ENCODE measurements at places on chromosomes 16 and 17.
A peak's percentile ranks its signal among the peaks of the same experiment; 100 is the strongest.

DNA sequence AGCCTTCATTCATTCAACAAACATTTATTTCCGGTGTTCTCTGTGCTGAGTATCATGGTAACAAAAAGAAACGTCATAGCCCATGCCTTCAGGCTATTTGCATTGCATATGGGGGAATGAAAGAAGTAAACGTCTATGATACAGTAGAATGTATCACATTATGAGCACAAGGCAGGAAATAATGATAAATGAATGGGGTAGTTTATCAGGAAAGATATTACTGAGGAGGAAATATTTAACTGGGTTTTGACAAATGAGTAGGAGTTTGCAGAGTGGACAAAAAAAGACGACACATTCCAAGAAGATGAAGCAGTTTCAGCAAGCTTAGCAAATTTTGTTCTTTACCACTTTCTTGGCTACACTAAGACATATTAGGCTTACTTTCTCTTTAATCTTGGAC is 1.3 kb upstream of the KRTAP4-7 start:
- DNase-seq = no peak

GRCh38 chr17:39237586-39237985 is 11.8 kb upstream of the STAC2 start:
- no peak for DNase-seq

DNA sequence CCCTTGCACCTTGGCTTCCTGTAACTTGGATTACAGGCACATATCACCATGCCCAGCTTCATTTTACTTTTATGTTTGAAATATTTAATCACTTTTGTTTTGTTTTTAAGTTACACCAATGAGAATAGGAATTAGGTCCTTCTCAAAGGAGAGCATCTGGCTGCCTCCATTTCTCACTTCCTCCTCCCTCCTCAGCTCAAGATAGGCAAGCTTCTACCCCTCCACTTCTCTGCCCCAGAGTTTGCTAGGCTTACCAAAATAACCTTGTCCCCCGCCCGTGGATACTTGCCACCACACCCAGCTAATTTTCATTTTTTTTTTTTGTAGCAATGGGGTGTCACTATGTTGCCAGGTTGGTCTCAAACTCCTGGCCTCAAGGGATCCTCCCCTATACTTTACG is 17.9 kb downstream of the GABARAPL2 start:
- DNase-seq = no peak

- peak; percentile 35 for DNase-seq
These were observed 59.5 kb upstream of the CACNG4 start for GRCh38 chr17:66904760-66905624.

DNA sequence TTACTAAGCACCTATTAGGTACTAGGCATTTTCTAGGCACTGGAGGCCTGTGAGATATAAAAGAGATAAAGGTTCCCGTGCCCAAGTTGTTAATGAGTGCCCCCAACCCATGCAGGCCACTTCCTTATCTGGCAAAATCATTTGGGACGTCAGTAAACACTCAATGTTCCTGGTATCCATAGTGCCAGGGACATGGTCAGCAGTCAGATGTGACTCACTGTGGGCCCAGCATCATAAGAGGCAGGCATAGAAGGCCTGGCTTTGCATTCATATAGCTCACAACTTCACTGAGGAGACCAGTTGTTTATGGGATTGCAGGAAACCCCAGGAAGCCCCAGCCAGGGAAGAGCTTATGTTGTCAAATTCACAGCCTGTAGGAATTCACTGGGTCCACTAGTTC is 81.1 kb downstream of the MRC2 start:
- no peak for DNase-seq

DNA sequence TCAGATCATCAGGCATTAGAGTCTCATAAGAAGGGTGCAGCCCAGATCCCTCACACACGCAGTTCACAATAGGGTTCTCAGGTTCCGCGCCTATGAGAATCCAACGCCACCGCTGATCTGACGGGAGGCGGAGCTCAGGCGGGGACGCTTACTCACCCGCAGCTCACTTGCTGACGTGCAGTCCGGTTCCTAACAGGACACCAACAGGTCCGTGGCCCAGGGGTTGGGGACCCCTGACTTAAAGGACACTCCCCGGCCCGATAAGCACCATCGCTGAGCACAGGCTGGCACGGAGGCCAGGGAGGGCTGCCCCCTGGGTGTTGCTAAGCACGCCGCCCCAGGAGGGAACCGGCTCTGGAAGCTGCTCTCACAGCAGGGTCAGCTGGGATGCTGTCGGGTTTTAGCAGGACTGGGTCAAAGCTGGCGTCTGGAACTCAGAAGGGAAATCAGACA is 30.1 kb upstream of the BAHCC1 start:
- no peak for DNase-seq

DNA sequence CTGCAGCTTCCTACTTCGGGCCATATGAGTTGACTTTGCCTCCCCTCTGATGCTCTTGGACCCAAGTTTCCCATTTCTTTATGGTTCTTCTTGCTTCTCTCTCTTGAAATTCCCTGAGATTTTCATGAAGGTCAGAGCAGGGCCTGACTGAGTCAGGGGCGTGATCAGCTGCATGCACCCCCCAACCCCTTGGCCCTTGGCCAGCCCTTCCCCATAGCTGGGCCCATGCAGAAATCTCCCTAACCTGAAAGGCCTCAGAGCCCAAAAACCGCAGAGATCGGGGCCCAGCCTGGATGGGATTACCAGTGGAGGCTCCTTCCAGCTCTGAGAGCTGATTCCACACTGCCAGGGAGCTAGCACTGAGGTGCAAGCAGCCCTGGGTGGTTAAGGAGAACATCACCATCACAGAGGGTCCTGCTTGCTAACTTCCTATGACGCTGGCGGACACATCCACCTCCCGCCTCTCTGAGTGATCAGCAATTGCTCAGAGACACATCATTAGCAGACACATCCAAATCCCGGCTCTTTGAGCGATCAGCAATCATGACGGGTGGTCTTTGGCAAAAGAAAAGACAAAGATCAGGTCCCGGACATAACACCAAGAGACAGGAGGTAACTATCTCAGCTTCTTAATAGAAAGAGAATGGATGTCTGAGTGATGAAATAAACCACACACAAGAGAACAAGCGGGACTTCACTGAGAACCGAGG is 161.5 kb downstream of the C16orf78 start:
- DNase-seq = no peak

DNA sequence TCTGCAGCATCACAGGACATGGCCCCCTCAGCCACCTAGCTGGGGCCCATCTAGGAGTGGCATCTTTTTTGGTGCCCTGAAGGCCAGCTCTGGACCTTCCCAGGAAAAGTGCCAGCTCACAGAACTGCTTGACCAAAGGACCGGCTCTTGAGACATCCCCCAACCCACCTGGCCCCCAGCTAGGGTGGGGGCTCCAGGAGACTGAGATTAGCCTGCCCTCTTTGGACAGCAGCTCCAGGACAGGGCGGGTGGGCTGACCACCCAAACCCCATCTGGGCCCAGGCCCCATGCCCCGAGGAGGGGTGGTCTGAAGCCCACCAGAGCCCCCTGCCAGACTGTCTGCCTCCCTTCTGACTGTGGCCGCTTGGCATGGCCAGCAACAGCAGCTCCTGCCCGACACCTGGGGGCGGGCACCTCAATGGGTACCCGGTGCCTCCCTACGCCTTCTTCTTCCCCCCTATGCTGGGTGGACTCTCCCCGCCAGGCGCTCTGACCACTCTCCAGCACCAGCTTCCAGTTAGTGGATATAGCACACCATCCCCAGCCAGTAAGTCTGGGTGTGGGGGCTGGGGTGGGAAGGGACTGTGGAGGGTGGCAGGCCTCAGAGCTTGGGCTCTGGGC is 22.0 kb downstream of the RARA start:
- DNase-seq = no peak

DNA sequence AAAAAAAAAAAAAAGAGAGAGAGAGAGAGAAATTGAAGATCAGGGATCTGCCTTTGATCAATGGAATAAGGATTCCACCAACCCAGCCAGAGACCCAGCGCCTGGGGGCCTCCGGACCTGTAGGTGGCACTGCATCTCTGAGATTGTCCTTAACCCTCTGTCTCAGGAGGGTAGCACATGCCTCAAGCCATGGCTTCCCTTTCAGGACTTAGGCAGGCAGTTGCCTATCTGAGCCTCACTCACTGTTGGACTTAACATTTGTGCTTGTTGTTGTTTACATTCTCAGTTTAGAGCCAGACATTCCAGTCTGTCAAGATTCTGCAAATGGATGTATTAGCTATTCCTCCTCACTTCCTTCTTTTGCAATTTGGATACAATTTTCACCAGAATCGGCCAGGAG is 5.1 kb upstream of the SCNN1B start:
- no peak for DNase-seq

GRCh38 chr16:81651758-81652718 is 127.1 kb upstream of the PLCG2 start:
- no peak for DNase-seq

DNA sequence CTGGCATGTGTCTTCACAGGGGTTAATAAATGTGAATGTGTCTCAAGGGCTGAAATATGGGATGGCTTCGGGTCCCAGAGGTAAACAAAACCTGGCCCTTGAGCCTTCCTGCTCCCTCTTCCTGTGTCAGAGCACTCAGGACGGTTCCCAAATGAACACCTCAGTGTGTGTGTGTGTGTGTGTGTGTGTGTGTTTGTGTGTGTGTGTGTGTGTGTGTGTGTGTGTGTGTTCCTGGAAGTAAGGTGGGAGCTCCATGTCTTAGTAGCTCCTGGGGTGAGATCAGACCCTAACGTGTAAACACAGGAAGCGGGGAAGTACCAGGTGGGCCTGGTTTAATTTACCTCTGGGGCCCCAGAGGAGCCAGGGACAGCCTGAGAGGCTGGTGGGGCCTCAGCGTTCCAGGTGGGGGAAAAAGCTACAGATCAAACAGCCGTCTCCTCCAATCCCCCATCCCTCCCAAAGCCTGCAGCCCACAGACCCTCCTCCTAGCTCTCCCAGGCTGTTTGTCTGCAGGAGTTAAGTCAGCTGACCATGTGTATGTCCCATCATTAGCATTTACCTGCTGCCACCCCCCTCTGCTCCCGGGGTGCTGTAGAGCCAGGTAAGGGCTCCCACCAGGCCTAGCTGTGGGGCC is 6.1 kb downstream of the KIF19 start:
- DNase-seq = no peak

GRCh38 chr17:18944646-18945045 is 7.3 kb upstream of the SLC5A10 start:
- no peak for DNase-seq

GRCh38 chr16:46976550-46976949 is 3.1 kb upstream of the DNAJA2 start:
- no peak for DNase-seq

- DNase-seq = peak; percentile 16
These were observed 9.4 kb downstream of the SNRNP25 start for GRCh38 chr16:62968-63391.

DNA sequence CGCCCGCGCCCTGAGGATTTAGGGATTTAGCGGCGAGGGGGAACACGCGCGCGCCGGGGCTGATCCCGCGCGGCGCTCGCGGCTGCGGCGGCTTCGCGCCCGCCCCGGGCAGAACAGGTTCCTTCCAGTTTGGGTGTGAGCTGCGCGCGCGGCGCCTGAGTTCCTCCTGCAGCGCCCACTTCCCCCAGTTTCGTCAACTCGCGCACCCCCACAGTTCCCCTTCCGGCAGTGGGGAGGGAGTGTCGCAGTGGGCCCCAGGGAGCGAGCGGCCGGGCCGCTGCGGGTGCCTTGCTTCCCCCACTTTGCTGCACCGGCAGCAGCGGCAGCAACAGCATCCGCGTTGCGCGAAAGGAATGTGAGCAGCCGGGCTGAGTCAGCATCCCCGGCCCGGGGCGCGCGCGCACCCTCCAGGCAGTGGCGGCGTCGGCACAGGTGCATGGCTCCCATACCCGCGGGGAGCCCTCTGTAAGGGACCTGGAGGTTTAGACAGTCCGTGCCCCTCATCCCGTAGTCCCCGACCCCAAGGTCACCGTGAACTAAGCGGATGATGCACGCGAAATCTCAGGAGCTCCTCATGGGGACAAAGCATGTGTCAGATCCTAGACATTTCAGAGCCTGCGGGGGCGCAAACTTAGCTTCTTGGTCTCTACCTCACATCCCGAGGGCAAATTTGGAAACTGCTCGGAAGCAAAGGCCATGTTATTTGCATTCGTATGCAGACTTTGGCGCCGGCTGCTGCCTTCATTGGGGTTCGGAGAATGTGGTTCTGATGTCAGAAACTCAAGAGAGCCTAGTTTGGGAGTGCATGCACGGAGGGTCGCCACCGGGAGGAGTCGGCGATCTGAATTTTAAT is 767 bp downstream of the ARSG start:
- DNase-seq = peak; percentile 84

- DNase-seq = no peak
These were observed 24.8 kb upstream of the CEP20 start for GRCh38 chr16:15913046-15913698.

- DNase-seq = no peak
These were observed 33.2 kb upstream of the PEMT start for GRCh38 chr17:17624741-17625140.

- no peak for DNase-seq
These were observed 9.0 kb downstream of the SMIM5 start for GRCh38 chr17:75642182-75642783.

DNA sequence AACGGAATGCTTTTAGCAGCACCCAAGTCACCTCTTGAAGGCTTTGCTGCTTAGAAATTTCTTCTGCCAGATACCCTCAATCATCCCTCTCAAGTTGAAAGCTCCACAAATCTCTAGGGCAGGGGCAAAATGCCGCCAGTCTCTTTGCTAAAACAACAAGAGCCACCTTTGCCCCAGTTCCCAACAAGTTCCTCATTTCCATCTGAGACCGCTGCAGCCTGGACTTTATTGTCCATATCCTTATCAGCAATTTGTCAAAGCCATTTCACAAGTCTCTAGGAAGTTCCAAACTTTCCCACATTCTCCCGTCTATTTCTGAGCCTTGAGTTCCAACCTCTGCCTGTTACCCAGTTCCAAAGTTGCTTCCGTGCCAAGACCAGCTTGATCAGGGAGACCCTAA is 27.4 kb downstream of the TMC6 start:
- no peak for DNase-seq

All from heart left ventricle (tissue), 16 donors.